ENCODE measurements at places on chromosomes 2 and 18. TPM values are rescaled to one million over a fixed set of nuclear protein-coding genes. Genes with fewer than 3 reads are reported as not detected.
A peak's percentile ranks its signal among the peaks of the same experiment; 100 is the strongest.

Gene NBEAL1
- total RNA-seq = 18.0 TPM

Gene SCYGR2
- not detected for total RNA-seq

Gene DAW1
- 0.19 TPM for total RNA-seq

Gene GPAT2
- 5.3 TPM for total RNA-seq

GRCh38 chr2:97869722-97870346 is 125.9 kb downstream of the TMEM131 start:
- DNase-seq = no peak

DNA sequence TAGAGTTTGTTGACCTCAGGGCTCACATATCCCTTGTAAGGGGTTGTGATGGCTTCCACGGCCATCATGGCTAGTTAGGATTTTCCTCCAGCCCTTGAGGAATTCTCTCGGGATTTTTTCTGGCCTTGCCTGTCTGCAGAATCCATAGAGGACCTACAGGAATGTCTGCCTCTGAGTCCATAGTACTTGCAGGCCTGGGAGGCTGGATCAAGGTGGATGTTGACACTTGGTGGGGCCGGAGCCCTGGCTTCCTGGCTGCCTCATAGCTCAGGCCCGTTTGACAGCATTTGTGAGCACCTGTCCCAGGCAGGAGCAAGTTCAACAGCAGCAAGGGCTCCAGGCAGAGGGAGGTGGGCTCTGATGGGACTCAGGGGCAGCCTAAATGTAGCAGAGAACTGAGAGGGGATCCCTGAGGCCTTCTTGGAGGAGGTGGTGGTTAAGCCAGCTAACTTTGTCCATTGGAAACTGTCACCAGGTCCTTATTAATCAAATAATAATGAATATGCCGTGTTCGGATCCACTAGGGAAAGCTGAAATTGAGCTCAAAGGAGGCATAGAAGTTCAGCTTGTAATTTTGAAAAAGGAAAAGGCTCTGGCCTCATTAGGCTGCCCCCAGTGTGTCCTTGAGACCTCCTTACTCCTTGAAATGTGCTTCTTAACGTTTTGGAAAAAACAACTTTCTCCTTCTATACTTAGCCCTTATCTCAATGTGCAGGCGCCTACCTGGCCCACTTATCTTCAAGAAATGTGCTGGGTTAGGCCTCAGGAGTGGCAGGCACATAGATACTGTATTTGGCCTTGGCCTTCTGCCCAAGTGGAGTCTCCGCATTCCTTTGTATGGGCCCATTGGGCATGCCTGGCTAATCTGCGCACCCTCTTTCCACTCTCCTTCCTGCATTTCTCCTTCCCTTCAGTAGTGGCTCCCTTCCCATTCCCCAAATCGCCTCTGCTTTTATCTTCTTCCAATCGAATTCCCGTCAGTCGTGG is 66.9 kb downstream of the HPCAL1 start:
- no peak for DNase-seq

- DNase-seq = no peak
Measured at GRCh38 chr2:88603146-88603545, 24.1 kb downstream of the EIF2AK3 start.

GRCh38 chr2:12721566-12722446 is 5.1 kb downstream of the TRIB2 start:
- DNase-seq = no peak

- DNase-seq = no peak
Measured at GRCh38 chr2:156057647-156058046, 274.9 kb downstream of the NR4A2 start.

- no peak for DNase-seq
Measured at GRCh38 chr2:239082425-239082824, 234.5 kb downstream of the TWIST2 start.

- DNase-seq = peak; percentile 30
Measured at GRCh38 chr2:218323526-218324472, 31.5 kb upstream of the TMBIM1 start.

GRCh38 chr2:98445683-98446581 is 1.3 kb downstream of the INPP4A start:
- no peak for DNase-seq

DNA sequence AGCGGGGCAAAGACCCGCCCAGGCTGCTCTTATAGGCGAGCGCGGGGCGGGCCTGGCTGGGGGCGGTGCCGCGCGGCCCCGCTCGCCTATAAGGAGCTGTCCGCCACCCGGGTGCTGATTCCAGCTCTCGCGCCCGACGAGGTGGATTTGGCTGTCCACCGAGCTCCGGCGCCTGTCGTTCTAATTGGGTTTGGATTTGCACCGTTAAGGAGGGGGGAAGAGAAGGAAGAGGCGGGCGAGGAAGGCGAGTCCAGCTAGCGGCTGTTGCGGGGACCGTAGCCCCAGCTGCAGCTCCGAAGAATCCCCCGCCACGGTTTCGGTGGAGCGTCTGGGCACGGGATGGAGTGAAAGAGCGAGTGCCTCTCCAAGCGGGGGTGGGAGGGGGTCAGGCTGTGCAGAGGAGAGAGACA is at the start of gene CNTNAP5:
TSS of gene CNTNAP5 (plus strand) at position 117 of the 410 bp plus-strand sequence. CDS start 364 bp downstream, outside the sequence.
- DNase-seq = peak; percentile 48

GRCh38 chr2:191128172-191128910 is 22.5 kb downstream of the STAT4 start:
- DNase-seq = no peak
